Activated CD8-positive, alpha-beta memory T cell treated with anti-CD3 and anti-CD28 coated beads for 1 hour (primary cell): ENCODE measurements at places on chromosomes 7 and 10.

GRCh38 chr7:14507617-14508016 lies 394.9 kb downstream of the DGKB start:
- DNase-seq, result no peak

- no peak for DNase-seq
Measured at GRCh38 chr7:84447636-84448293, 253.2 kb upstream of the SEMA3A start.

DNA sequence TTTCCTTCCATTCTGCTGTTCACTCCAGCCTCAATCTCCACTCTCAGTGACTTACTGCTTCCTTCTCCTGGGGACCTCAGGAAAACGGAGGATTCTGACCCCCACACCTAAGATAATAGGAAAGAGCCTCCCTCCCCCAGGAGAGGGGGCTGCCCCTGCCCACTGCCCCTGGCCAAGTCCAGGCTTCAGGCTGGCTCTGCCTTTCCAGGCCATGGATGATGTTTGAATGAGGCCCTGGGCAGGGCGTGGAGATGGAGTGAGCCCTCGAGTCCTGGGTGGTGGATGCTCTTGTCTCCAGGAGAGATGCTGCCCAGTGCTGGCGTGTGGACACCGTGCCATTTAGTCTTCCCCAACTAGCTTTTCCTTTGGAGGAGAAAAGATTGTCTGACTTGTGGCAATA lies 106.9 kb downstream of the INSYN2A start:
- no peak for DNase-seq

GRCh38 chr10:89665302-89665701 lies 20.3 kb upstream of the PANK1 start:
- DNase-seq, result no peak

GRCh38 chr7:102985176-102985783 lies 72.5 kb downstream of the LRRC17 start:
- no peak for DNase-seq

DNA sequence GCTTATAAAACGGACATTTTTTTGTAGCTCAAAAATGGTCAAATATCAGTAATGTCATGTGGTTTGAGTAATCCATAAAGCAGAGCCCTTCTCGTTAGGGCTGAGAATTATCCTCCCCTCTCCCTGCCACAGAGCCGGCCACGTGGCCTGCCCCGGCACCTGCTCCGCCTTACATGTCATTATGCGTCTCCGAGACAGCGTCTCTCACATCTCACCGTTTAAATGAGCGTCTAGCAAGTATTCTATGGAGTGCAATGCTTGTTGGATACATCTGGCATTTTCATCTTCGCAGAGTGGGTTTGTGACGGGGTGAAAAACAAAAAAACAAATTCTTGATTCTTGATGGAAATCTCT lies 86.1 kb downstream of the CUX1 start:
- no peak for DNase-seq

GRCh38 chr10:4049348-4049747 lies 264.3 kb upstream of the KLF6 start:
- DNase-seq, result no peak

DNA sequence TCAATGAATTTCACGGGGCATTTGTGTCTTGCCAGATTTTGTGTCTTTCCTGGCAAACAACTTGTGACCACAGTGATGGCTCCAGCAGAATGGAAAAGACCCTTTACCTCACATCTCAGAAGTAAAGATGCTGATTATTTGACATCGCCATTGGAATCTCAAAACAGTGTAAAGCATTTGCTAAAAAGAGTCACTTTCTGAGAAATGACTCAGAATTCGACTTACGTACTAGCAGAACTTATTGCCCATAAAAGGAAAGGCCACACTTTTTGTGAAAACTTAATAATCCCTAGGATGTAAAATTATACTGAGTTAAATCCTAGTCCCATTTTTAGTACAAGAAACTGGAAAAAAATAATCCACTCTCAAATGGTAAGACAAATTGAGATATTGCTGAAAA lies 35.9 kb upstream of the PRKCQ start:
- DNase-seq, result no peak

DNA sequence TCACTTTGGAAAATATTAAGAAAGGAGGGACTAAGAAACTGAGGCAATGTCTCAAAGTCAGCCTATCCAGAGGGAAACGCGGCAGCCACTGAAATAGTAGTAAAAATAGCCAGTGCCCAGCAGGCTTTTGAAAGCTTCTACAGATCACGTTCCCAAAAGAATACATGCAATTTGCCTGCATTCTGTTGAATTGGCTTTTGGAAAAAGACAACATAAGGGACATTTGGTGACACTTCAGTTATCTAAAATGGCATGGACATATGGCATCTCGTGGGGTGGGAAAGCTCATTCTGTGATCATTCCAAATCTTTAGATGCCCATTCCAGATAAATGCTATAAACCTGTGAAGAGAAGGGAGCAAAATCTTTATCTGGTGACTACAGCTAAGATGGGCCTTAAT lies 82.8 kb upstream of the PDE1C start:
- DNase-seq, result no peak

DNA sequence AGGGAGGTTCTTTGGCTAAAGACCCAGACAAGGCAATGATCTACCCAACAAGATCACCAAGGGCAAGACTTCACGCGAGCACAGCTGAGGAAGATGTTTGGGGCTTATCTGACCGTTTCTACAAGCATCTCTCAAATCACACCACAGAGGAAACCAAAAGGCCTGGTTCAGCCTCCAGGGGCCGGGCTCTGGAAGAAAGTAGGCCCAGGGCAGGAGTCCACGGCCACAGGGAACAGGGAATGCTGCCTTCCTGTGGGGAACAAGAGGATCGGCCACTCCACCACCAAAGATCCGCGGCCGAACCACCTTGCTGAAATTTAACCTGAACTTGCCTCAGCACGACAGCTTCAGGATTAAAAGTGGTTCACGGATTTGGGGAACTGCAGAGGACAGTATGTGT lies 332.5 kb downstream of the PTPRN2 start:
- DNase-seq, result no peak

- DNase-seq, result no peak
Measured at GRCh38 chr10:87635498-87636312, 24.0 kb upstream of the PAPSS2 start.

- no peak for DNase-seq
Measured at GRCh38 chr10:67669978-67670377, 26.0 kb downstream of the CTNNA3 start.

DNA sequence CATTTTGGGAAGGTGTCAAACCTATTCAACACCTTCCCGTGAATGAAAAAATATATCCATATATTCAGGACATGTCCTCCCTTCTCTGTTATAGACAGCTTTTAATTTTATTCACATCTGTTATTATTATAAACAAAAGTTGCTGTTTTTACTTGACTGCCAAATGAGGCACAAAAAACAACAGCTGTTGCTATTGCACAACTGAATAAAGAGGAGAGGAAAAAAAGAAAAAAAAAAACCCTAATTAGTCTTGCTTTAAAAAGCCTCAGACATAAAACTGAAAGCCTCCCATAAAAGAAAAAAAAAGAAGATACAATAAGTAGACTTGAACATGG lies 153.4 kb downstream of the BMPER start:
- DNase-seq, result no peak
